ENCODE measurements at places on chromosomes 3 and 15.

GRCh38 chr3:102089239-102089638 lies 239.9 kb downstream of the NFKBIZ start:
- no peak for DNase-seq

DNA sequence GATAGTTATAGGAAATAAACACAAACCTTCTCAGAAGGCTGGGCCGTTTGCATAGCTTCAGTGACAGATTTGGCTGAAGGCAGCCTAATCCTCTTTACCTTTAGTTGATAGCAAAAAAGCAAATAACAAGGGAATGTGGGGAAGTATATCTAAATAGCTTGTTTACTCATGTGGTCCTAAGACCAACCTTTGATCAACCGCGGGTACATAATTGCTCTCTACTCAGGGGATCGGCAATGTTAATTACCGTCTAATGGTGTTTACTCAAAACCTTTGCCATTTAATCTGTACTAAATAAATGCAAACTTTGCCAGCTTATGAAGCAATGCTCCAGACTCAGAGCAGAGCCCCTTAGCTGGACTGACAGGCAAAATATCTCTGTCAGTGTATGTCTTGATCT lies 51.6 kb downstream of the EIF3J start:
- DNase-seq = no peak

- no peak for DNase-seq
Observed at GRCh38 chr3:151925876-151926275, 52.4 kb downstream of the SUCNR1 start.

GRCh38 chr3:127161973-127162579 lies 30.9 kb upstream of the PRR23E start:
- DNase-seq = no peak

DNA sequence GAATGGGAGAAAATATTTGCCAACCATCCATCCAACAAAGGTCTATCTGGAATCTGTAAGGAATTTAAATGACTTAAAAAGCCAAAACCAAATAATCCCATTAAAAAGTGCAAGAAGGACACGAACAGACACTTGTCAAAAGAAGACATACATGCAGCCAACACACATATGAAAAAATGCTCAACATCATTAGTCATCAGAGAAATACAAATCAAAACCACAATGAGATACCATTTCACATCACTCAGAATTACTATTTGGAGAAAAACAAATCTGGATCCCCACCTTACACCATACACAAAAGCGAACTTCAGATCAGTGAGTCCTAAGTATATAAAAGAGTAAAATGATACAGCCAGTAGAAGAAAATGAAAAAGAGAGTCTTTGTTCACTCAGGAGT lies 58.6 kb upstream of the MNS1 start:
- no peak for DNase-seq

DNA sequence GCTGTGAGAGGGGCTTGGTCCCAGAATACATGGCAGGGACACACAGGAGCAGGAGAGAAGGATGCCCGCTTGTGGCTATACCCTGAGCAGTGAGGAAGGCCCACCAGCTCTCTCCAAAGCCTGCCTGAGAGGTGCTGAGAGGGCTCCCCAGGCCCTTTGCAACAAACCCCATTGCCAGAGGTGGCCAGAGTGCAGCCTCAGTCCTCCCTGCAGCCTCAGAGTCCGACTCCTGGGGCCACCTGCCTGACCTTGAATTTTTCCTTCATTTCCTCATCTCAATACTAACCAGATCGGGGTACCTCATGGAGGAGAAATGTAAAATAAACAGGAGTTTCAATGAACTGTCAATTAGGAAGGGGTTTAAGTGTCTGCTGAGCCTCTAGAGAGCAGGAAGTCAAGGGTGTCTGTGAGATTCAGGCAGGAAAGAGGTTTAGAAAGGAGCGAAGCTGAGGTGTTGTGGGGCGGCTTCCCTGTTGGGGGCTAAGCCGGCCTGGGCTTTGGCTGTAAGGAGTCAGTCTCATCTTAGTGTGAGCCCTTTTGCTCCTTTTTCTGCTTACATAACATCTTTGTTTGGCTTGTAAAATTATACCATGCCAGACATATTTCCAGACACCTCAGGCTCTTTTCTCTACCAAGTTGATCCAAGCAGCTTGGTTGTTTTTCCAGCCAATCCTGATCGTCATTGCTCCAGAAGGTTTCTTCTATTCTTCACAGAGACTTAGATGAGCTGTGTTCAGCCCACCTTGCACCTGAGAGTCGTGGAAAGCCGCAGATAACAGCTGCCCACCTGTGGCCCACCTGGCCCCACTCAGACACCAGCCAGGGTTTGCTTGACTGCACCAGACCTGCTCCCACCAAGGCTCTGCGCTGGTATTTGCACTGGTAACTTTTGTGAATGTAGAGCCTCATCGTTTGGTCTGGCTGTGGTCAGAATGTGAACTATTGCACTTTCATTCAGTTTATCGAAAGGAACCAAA lies 36.7 kb downstream of the CMTM7 start:
- no peak for DNase-seq

DNA sequence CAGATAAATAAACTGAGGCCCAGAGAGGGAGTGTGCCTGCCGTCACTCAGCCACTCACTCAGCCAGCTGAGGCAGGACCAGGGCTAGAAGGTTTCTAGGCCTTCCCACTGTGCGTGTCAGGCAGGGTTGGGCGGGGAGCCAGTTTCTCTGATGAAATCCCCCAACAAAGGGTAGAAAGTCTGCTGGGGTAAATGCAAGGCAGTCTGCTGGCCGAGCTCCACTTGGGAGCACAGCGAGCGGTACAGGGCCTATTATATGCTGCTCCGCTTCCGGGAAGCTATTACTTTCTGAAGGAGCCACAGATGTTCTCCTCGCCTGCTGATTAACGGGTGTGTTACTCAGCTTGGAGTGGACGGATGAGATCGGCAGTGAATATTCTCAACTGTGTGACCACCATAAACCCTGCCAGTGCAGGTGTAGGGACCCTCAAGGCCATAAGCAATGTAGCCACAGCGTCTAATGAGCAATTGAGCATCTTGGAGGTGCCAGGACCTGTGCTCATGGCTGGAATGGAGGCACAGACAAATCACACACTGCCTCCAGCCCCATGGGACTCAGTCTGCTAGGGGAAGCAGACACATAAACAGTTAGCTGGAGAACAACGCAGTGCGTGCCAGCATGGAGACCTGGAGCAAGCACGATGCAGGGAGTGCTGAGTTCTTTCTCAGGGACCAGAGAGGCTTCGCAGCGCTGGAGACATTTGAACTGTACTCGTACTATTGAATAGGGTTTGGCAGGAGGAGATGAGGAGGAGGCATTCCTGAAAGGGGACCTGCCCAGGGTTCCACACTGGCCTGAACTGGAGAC lies 42.1 kb downstream of the CORO2B start:
- no peak for DNase-seq

- DNase-seq = no peak
Observed at GRCh38 chr3:195023989-195024388, 247.0 kb downstream of the XXYLT1 start.

- no peak for DNase-seq
Observed at GRCh38 chr15:100082761-100083402, 258.9 kb downstream of the ADAMTS17 start.

DNA sequence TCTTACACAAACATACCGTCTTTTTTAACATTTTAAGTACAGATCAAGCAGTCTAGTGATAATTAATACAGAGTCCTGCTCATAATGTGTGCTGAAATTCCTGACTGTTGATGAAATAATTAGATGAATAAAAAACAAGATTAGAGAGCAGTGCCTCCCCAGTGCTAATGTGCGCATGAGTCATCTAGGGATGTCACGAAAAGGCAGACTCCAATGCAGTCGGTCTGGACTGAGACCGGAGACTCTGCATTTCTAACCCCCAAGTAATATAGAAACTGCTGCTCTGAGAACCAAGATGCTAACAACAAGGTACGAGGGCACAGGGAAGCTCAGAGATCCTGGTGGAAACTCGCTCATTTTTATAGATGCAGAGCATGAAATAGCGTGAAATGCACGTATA lies 61.4 kb downstream of the COL8A1 start:
- DNase-seq = no peak

- no peak for DNase-seq
Observed at GRCh38 chr3:195540511-195540910, 2.6 kb downstream of the PPP1R2 start.

- DNase-seq = no peak
Observed at GRCh38 chr3:60754617-60755016, 496.6 kb downstream of the FHIT start.

DNA sequence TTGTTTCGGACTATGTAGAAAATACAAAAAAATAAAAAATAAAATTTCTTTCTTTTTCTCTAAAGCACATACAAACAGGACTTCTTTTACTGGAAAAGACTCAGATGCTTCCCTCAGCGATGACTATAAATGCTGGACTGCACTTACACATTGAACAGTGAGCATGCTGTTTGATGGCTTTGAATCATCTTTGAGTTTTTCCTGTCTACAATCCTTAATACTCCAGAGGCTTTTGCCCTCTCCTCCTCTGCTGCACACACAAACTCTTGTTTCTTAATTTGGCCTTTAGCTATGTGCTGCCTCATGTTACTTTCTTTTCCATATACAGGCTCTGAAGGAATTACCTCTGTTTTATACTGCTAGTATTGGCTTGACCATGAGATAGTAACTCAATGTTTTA lies 575.1 kb downstream of the EPHA3 start:
- DNase-seq = no peak

- DNase-seq = no peak
Observed at GRCh38 chr15:29386523-29386922, 116.9 kb upstream of the NSMCE3 start.

DNA sequence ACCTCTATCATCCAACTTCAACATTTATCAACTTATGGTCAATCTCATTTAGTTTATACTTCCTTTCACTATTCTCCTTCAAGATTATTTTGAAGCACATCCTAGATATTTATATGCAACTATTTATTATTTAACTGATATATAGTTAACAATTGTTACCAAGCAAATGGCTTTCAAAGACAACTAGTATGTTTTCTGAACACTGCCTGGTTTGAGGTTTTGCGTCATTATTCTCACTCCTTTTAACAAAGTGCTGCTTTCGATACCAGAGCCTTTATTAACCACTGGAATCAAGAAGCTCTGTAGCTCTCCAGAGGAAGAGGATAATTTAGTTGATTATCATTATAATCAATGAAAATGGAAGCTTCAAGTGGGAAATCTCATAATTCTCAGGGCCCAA lies 19.6 kb downstream of the ZIC1 start:
- no peak for DNase-seq

- DNase-seq = no peak
Observed at GRCh38 chr15:88223084-88223483, 33.5 kb downstream of the NTRK3 start.

DNA sequence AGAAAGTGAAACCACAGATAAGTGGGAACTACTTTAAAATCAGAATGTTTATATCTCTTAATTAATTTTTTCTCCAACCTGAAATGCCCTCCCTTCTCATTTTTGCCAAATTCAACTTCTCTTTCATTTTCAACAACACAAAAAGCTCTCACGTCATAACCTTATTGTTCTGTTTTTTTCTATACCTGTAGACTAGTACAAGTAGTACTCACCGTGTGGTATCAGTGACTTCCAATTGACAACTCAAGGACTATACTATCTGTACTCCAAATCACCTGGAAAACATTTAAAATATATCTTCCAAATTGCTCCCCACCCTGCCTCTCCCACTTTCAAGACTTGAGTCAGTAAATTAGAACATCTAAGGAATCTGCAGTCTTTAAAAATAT lies 72.8 kb upstream of the ZNF280D start:
- no peak for DNase-seq

GRCh38 chr15:69666441-69666882 lies 213.8 kb downstream of the RPLP1 start:
- no peak for DNase-seq

DNA sequence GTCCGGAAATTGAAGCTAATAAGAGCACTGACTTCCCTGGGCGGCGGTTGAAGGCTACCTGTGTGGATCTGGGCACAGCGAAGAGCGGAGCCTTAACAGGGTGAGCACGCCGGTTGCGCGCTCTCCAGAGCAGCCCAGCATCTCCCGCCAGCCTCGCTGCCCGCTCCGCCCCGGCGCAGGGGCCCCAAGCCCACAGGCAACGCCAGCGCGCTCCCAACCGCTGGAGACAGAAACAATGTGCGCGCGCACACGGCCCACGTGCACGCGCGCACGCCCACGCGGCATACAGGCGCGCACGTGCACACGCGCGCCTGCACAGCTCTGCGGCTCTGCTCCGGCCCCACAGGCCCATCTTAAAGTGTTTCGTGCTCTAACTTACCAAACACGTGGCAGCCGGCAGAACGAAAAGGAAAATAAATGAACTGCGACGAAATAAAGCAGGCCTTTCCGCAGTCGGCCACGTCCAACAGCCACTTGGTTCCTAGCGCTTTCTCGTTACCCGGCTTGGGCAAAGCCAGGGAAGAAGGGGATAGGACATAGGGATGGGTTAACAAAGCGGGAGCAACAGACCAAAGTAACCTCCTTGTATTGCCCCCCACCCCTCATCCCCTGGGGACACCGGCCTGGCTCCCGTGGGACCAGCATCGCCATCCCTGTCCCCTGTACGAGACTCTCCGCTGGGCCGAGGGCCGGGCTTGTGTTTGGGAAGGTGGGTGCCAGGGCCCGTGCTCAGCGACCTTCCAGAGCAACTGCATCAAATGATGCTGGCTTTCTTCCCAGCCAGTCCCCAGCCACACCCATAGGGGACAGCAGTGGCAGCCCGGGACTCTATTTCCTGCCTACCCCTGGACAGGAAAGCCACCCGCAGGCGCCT lies 203.7 kb downstream of the ABHD5 start:
- DNase-seq = peak; percentile 67
